ENCODE measurements at places on chromosomes 2 and 18.

DNA sequence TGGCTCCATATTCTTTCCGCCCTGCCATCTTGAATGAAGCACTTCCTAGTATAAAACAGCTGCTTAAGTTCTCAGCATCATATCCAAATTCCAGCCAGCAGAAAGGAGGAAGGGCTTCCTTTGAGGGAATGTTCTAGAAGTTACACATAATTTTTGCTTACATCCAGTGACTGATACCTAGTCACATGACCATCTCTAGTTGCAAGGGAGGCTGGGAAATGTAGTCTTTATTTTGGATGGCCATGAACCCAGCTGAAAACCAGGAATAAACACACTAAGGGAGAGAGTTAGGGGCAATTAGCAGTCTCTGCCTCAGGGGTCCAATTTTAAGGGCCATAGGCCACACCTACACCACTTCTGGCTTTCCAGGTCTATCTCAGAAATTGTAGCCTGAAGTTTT, 57.8 kb upstream of the LMAN1 start:
- DNase-seq, result no peak

- no peak for DNase-seq
Observed at GRCh38 chr18:14927701-14928100, 179.7 kb downstream of the ANKRD30B start.

GRCh38 chr2:72990695-72991438, 73.5 kb downstream of the EMX1 start:
- DNase-seq, result no peak

- DNase-seq, result no peak
Observed at GRCh38 chr18:41642756-41643155, 312.3 kb upstream of the PIK3C3 start.

GRCh38 chr2:100581277-100581612, 18.5 kb downstream of the PDCL3 start:
- DNase-seq, result no peak

DNA sequence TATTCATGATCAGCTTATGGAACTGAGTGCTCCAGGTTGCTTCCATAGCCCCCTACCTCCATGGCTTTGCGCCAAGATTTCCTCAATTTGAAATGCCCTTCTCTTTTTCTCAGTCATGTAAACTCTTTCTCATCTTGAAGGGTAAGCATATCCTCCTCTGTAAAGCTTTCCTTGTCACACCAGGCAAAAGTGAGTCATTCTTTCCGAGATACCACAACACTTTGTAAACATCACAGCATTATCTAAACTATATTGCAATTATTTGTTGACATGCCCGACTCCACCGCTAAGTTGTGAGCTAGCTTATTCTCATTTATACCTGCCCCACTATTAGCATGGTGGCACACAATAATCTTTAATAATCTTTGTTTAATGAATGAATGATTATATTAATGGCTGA, 419.5 kb upstream of the CHST9 start:
- DNase-seq, result no peak

GRCh38 chr18:22387364-22387763, 30.4 kb downstream of the CTAGE1 start:
- no peak for DNase-seq

DNA sequence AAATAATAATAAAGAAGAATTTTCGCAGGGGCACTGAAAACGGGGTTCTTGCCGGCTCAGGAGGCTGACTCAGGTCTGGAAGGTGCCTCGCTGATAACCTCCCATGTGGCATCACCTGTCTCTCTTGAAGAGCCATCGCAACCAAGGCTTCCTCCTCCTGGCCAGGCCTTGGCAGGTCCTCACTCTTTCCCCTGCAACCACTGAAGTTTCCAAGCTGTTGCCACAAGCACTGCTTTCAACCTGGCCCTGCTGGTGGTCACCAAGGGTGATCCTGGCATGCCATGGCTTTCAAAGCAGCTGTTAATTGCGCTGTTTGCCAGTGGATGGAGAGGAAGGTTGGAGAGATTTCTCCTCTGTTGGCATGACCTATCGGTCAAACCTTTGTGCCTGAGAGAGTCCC, 163.6 kb upstream of the COPS8 start:
- DNase-seq, result no peak

DNA sequence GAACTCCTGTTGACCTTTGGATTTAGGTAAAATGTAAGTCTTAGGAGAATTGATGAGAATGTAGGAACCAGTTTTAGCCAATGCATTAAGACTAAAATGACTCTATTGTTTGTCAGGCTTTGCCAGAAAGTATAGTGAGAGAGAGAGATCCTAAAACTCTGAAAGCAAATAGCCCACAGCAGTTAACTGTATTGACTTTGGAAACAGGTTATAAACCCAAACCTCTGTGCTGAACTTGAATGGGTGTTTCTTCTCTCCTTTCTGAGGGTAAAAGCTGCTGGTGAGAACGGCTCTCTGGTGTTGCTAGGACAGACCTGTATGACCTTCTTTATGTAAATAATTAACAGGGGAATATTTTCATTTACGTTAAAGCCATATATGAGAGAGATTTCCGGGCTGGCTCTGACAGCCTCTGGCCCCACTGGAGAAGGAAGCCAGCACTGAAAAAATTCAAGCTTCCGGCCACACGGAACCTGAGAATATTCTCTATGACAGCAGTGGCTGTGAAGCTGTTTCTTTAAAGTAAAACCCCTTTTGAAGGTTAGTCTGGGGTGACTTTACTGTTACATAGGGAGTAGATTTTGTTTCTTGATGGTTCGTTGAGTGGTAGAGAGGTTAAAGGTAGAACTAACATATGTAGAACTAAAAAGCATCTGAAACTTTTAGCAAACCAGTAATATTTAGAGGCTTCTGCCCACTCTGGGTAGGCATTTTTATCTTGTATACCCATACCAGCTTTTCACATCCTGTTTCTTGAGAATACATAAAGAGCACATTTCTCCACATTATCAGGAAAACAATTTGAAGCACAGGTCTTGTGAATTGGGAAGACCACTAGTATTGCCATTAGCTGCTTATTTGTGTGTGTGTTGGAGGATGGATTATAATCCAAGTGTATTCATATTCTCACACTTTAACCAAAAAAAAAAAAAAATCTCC, 123.8 kb downstream of the SPTBN1 start:
- DNase-seq, result no peak

- no peak for DNase-seq
Observed at GRCh38 chr18:54140641-54141040, 83.8 kb downstream of the MBD2 start.

DNA sequence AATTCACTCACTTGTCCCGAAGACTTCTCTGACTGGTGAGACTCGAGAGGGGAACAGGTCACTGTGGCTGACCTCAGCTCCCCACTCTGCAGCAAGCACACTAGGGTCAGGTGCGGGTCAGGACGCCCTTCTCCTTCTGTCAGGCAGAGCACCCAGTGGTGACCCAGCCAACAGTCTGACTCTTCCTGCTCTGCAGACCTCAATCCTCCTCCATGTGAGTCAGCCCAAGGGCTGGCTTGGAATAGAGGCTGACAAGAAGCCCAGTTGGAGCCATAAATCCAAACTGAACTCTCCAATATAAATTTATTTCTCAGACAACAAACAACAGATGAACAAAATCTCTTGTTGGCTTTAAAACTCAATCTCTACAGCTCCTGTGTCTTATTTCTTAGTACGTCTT, 253.1 kb downstream of the SH3BP4 start:
- no peak for DNase-seq

GRCh38 chr2:102749938-102750337, 11.9 kb upstream of the TMEM182 start:
- no peak for DNase-seq

GRCh38 chr2:2452961-2453360, 121.9 kb upstream of the MYT1L start:
- DNase-seq, result no peak

GRCh38 chr18:45050712-45051601, 370.3 kb downstream of the SETBP1 start:
- DNase-seq, result no peak

- DNase-seq, result no peak
Observed at GRCh38 chr2:160613466-160614153, 120.0 kb upstream of the RBMS1 start.

- no peak for DNase-seq
Observed at GRCh38 chr2:3606370-3607201, 11.7 kb downstream of the COLEC11 start.

GRCh38 chr2:16266571-16266970, 326.2 kb downstream of the MYCN start:
- no peak for DNase-seq

- DNase-seq, result no peak
Observed at GRCh38 chr2:137192366-137193310, 427.3 kb downstream of the THSD7B start.

- DNase-seq, result no peak
Observed at GRCh38 chr18:28712796-28713425, 536.0 kb upstream of the CDH2 start.

- DNase-seq, result peak; percentile 4
Observed at GRCh38 chr18:32093102-32093511, 1.4 kb downstream of the RNF138 start.

GRCh38 chr2:19120941-19121750, 237.3 kb downstream of the OSR1 start:
- DNase-seq, result no peak

DNA sequence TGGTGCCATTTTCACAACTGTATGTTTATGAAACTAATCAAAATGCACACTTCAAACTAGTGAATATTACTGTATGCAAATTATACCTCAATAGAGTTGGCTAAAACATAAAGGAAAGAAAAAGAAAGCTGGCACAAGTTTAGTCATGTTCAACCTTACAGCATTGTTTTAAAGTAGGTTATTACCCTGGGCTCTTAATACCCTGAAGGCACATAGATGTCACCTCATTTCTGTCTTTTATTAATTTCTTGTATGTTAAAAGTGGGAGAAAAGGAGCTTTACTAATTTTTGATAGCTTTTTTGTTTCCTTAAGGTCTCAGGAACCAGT, 32.7 kb downstream of the TMEM131 start:
- no peak for DNase-seq

DNA sequence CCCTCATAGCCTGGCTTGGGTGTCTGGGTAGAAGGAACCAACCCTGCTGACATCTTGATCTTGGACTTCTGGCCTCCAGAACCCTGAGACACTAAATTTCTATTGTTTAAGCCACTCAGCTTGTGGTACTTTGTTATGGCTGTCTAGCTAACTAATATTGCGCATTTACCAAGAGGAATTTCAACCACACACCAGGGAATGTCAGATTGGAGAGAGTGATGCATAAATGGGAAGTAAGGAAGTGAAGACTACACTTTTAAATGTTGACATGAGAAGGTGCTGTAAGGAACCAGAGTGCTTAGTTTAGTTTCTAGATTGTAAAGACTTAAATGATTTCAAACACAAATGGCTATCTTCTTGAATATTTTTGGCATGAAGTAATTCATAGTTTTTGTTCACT, 98.9 kb upstream of the ITGB6 start:
- DNase-seq, result no peak

DNA sequence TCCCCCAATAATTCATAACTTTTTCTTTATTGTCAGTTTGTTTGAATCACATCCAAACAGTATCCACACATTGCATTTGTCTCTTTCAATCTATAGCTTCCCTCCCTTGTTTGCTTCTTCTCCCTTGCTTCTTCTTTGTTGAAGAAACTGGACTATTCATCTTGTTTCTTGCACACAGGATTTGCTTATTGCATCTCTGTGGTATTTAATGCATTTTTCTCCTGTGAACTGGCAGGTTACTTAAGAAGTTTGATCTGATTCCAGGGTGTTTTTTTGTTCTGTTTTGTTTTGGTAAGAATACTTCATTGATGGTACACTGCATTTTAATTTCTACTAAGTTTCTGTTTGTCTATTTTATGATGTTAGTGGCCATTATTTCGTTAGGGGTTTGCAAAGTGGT, 166.8 kb downstream of the CAMKMT start:
- DNase-seq, result no peak

DNA sequence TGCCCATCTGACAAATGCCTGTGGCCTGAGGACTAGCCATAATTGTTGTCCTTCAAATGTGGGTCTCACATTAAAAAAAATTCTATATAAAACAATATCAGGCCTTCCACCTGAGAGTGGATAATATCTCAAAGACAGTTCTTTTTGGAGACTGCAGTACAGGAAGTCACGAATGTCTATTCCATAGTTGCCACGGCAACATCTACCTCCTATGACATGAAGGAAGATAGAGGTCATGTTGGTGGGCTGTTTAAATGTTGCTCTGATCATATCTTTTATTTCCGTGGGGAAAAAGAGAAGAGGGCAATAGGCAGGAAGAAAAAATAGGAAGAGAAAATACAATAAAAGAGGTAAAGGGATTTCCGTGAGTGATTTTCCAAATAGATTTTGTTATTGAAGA, 151.8 kb downstream of the ARL6IP6 start:
- no peak for DNase-seq

DNA sequence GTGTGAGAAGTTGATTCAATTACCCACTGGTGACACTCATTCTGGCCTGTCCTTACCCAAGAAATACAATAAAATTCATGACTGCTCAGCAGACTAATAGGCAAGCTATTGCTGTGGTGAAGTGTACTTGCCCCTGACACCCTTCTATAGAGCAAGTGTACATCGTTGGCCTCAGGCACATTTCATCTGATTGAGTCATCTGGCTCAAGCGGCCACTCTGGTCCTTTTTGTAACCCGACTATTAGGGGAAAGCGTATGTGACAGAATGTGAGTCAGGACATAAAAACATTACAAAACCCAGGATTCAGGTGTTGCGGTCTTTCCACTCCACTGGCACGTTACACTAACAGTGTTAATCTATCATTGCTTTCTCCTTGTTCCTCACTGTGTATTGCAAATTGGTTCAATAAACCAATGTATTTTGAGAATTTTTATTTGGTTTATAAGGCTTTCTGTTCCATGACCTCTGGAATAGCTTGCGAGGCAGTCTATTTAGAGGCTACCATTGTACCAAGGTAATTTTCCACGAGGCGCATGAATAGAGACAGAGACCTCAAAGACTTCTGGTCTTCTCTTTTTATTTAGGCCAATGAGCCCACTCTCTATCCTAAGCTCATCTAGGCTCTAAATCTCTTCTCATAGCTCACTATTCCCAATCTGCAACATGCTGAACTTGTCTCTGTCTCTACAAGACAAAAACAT, 10.2 kb upstream of the TTC32 start:
- DNase-seq, result no peak

GRCh38 chr2:224111576-224111975, 72.5 kb upstream of the SERPINE2 start:
- no peak for DNase-seq

DNA sequence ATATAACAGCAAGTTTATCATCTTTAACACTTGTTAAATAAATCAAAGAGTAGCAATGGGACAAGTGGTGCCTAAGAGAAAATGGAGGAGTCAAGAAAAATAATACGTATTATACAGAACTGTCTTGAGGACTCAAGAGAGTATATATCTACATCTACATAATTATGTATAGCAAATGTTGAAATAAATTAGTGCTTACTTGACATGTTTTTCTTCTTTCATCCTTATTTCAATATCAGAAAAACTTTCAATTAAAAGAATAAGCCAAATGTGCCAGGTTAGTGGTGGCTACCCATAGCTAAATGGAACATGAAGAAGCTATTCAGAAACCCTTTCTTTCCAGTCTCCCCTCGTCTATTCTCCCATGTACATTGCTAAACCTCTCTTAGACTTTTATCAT, 267.3 kb upstream of the SPOPL start:
- no peak for DNase-seq

- no peak for DNase-seq
Observed at GRCh38 chr2:95303191-95303919, 6.2 kb downstream of the KCNIP3 start.

Data from stimulated activated CD8-positive, alpha-beta memory T cell treated with anti-CD3 and anti-CD28 coated beads, Interleukin-2, amount 100 ng/mL, for 1 hour (primary cell).